Stimulated activated CD4-positive, alpha-beta T cell treated with anti-CD3 and anti-CD28 coated beads, Interleukin-15, amount 100 ng/mL, for 1 hour (primary cell): ENCODE measurements at places on chromosomes 5 and 9.

- no peak for DNase-seq
Measured at GRCh38 chr5:77635067-77635916, 3.2 kb downstream of the OTP start.

- DNase-seq, result no peak
Measured at GRCh38 chr5:103232393-103232999, 26.1 kb upstream of the MACIR start.

DNA sequence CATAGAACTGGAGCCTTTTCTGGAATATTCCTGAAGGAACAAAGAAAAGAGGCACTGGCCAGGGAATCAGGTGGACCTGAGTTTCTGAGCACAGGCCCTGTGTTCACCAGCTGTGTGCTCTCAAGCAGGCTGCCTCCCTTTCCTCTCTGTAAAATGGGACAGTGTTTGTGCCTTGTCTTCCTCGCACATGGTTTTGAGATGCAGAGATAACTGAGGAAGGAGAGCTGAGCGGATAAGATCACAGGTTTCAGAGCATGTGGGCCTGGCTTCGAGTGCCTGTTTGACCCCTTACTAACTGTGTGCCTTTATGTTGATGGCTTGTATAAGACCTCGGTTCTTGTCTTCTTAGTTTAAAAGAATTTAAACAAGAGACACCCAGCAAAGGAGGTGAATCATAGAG lies 46.2 kb upstream of the HAND1 start:
- DNase-seq, result no peak

- peak; percentile 5 for DNase-seq
Measured at GRCh38 chr5:14869668-14870164, 1.9 kb downstream of the ANKH start.

- no peak for DNase-seq
Measured at GRCh38 chr5:82821846-82822633, 255.2 kb downstream of the TMEM167A start.

- no peak for DNase-seq
Measured at GRCh38 chr9:98823666-98824334, 16.3 kb downstream of the GALNT12 start.

GRCh38 chr5:172775326-172776234 lies 4.6 kb upstream of the DUSP1 start:
- no peak for DNase-seq

GRCh38 chr5:120088836-120089235 lies 375.3 kb upstream of the PRR16 start:
- no peak for DNase-seq

DNA sequence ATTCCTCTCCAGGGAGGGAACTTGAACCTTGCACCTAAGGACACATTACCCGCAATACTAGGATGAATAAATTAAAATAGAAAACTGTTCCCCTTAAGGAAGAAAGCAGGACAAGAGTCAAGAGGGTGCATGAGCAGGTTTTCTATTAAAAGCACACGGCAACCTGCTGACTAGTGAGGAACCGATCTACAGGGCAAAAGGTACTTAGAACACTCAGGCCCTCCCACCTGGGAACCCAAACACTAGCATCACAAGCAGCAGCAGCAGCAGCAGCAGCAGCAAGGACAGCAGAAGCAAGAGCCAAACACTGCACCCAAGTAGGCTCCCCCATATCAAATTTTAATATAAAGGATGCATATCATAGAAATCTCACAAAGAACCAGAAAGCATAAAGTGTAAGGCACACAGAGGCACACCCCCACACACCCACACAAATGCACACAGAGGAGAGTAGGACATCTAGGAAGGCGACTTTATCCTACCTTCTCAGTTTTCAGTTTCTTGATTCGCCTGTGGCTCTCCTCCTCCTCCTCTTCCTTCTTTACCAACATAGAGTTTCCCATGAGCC lies 2.8 kb downstream of the ZNF608 start:
- no peak for DNase-seq

DNA sequence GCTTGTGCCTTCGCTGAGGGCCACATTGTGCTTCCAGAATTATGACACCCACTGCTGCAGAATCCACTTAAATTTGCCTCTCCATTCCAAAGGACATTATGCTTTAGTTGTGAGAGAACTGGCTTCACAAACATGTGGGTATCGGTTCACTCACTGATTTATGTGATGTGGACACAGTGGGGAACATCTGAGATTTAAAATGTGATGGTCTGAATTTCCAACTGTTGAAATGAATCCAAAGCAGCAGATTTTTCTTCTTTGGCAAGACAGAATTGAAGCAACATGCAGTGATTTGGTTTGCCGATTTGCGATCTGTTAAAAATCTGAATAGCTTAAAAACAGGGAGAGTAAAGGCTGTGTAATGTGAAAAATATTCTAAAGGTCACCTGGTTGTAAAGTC lies 20.3 kb downstream of the PCSK5 start:
- no peak for DNase-seq

- DNase-seq, result no peak
Measured at GRCh38 chr5:141392429-141393198, at the start of gene PCDHGA8. Gene PCDHGA8 (plus strand): TSS chr5:141392633. CDS start chr5:141392814, 181 bp downstream.

GRCh38 chr9:18739641-18740318 lies 265.8 kb downstream of the ADAMTSL1 start:
- no peak for DNase-seq

- no peak for DNase-seq
Measured at GRCh38 chr9:76405868-76406267, 11.6 kb upstream of the RFK start.

DNA sequence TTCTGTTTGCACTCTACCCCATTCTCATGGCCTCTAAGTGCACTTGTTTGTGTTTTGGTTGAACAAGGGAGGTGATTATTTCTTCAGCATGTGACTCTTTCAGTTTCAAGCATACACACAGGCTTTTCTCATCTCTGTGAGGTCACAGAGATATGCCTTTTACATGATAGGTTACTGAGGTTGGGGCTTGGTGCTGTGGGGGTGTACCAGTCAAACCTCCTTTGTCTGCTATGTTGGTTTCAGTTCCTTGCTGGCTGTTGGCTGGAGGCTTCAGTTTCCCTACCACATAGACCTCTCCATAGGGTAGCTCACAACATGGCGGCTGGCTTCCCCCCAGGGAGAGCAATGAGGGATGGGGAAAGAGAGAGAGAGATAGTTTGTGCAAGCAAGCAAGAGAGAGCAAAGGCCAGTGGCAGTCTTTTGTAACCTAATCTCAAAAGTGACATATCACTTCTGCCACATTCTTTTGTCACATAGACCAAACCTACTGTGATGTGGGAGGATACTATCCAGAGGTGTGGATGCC lies 96.7 kb upstream of the SEMA6A start:
- DNase-seq, result no peak

DNA sequence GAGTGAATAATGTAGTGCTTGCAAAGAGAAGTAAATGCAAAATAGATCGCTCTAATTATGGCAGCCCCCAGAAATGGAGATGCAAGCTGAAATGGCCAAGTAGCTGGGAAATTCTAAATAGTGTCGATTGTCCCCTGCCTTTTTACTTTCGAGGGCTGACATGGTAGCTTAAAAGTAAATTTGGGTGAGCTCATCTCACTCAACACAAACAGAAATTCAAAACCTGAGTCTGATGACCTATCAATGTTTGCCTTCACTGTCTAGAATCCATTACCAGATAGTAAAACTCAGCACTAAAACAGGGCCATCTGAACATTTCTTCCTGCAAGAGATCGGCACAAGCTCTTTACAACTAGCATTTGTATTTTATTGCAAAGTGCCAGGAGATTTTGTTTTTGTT lies 7.0 kb upstream of the LHX2 start:
- no peak for DNase-seq

DNA sequence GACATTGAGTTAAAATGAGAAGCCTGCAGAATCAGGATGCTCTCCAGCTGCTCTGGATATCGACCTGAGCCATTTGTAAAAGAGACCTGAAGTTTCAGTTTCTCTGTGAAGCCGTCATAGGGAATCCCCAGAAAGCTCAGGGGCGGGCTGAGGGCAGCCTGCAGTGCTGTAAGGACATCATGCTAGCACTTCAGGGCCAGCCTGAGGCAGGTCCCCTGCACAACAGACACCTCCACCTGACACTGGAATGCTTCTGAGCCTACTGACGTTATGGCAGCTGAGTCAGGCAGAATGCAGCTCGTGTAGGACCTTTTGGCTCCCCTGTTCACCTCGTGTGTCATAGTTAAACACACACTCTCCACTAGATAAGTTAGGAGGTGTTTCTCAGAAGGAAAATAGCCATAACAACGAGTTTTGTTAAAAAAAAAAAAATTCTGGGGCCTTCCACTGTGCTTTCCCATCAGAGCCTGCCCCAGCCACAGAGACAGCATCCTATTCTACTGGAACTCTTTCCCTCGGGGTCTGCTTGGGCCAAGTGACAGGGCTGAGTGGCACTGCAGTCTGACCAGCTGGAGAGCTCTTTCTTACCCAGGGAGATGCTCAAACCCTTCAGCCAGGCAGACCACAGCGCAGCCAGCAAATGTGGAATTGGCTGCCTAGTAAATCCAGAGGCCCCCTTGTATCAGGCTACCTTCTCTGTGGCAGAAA lies 354.9 kb downstream of the DIRAS2 start:
- DNase-seq, result no peak

- DNase-seq, result no peak
Measured at GRCh38 chr9:115922444-115922843, 231.1 kb upstream of the PAPPA start.

GRCh38 chr5:122314036-122314435 lies 2.0 kb downstream of the SNCAIP start:
- DNase-seq, result no peak

DNA sequence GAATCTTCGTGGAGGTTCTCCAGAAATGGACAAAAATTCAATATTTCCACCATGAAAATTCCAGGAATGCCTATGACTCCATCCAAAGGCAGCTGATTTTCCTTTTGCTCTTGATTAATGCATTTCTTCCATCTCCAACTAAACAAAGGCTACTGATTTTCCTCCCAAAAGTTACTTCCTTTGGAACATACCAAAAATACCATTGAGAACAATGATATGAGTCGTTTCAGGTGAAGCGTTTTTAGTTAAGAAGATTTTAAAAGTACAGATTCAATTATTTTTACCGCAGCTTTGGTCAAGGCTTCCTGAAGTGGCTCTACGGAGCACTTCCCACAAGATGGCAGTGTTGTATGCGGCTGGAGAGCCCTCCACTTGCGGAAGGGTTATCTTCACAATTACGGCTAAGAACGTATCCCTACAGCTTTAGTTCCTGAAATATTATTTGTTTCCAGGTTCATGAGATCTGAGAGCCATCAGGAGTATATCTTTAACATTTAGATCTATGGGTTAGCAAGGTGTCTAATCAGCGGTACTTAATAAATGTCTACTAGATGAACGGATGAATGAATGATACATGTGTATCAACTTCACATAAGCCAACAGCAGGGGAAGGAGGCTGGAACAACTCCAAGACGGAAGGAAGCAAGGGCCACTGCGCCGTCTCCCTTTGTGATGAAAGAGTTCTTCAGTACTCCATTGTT lies 35.9 kb upstream of the ARSB start:
- DNase-seq, result no peak

DNA sequence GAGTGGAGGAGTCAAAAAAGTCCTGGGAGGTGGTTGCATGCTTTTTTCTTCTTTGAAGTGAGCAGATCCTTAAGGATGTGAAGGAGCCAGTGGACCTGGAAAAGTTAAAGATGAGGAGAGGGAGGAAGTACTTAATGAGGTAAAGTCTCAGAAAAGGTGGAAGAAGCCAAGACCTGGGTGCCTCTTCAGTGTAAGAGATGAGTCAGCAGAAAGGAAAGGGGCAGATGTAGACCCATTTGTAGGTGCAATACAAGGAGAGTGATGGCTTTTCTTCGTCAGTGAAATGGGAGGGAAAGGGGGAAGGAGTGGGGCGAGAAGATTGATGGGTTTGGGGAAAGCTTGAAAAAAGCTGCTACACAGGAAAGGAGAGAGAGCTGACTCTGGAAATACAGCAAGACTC lies 82.9 kb downstream of the ANGPTL2 start:
- no peak for DNase-seq

- DNase-seq, result no peak
Measured at GRCh38 chr5:2783223-2783622, 31.7 kb upstream of the IRX2 start.

DNA sequence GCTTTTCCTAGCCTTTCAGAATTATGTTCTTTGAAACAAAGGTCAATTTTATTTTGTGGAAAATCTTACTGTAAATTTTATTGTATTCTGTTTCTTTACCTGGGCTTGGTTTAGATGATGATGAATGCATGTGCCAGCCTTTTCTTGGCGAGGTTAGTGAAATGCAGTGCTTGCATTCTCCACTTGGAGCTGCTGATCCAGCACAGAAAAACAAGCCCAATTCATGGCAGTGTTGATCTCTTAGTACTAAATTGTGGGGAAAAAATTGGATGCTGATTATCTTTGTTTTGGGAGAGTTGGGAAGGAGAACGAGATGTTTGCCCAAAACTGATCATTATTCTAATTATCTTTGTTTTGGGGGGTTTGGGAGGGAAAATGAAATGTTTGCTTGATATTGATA lies 3.7 kb downstream of the HABP4 start:
- DNase-seq, result no peak

- no peak for DNase-seq
Measured at GRCh38 chr9:87063246-87063645, 115.9 kb upstream of the GAS1 start.

- no peak for DNase-seq
Measured at GRCh38 chr5:61816585-61817450, 484.8 kb downstream of the ZSWIM6 start.

DNA sequence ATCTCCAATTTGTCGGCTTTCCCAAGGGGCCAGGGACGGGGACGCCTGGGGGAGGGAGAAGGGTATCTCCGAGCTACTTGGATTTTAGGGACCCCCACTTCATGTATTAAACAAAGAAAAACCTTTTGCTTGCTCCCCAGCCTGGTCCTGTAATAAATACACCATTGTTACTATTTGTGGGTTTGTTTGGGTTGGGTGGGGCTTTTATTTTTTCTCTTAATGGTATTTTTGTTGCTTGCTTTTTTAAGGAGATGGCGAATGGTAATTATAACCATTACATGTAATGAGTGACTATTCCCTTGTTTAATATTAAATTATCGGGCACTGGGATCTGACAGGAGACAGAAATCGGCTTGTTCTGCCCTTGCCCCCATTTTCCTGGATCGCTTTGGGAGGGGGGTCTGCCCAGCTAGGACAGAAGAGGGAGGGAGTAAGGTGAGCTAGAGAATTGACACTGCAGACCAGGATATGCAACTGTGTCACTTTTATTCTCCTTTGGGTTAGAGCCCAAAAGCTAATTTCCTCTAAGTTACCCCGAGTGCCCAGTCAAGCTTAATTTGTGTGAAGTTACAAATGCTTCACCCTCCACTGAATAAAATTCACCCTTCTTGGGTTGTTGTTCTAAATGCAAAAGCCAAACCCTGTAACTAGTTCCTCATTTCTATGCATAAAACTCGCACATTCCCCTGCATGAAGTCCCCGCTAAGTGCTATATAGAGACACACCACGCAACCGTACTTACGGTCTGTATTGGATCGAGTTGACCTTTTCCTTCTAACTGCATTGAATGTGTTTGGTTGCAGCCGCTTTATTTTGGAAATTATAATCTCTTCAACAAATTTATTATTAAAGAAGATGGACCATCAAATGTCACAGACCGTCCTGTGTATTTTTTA lies 1.6 kb upstream of the ZNF608 start:
- DNase-seq, result no peak

GRCh38 chr5:72021651-72022357 lies 85.5 kb upstream of the MAP1B start:
- DNase-seq, result no peak

- DNase-seq, result no peak
Measured at GRCh38 chr5:159290741-159291140, 27.7 kb downstream of the UBLCP1 start.

GRCh38 chr5:134110382-134110781 lies 4.1 kb upstream of the TCF7 start:
- DNase-seq, result no peak
